ENCODE measurements at places on chromosomes 16 and 17.

DNA sequence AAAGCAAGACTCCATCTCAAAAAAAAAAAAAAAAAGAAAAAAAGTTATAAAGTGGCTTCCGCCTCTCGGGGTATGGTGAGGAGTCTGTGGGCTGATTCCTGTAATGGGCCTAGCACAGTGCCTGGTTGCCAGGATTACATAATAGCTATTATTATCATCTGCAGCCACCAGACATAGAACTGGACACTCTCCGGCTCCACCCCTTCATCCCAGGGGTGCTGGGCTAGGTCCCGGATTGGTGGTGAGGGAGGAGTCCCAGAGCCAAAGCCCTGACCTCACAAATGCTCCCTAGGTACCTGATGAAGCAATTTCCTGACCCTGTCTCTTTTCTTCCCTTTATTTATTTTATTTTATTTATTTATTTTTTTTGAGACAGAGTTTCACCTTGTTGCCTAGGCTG is 11.6 kb upstream of the ADGRG1 start:
- no peak for DNase-seq

GRCh38 chr16:71927383-71927782 is 32.1 kb downstream of the IST1 start:
- DNase-seq: no peak

- no peak for DNase-seq
Observed at GRCh38 chr17:8556074-8556473, 74.5 kb downstream of the MYH10 start.

GRCh38 chr16:14035092-14035491 is 36.0 kb upstream of the MRTFB start:
- DNase-seq: no peak

DNA sequence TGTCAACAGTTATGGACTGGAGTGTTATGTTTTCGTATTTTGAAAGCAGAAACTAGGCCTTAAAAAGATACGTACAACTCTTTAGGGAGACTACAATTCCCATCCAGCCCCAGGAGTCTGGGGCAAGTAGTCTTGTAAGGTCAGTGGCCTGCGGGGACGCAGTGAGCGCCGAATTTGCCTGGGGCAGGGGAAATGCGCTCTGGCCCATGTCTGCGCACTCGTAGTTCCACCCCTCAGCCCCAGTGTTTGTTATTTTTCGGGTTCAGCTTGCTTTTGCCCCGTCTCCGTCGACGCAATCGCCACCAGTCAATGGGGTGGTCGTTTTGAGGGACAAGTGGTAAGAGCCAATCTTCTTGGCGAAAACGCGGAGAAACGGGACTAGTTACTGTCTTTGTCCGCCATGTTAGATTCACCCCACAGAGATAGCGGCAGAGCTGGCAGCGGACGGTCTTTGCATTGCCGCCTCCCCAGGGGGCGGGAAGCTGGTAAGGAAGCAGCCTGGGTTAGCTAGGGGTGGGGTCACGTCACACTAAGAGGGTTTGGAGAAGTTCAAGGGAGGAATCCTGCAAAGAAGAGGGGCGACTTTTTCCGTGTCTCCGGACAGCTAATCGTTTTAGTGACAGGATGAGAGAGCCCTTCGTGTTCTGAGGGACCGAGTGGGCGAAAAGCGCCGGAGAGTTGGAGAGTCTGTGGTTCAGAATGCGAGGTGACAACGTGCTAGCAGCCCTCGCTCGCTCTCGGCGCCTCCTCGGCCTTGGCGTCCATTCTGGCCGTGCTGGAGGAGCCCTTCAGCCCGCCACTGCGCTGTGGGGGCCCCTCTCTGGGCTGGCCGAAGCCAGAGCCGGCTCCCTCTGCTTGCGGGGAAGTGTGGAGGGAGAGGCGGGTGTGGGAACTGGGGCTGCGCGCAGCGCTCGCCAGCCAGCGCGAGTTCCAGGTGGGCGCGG is 1.1 kb upstream of the BRCA1 start:
- no peak for DNase-seq

GRCh38 chr17:80967404-80967872 is 24.2 kb upstream of the CHMP6 start:
- DNase-seq: no peak

- no peak for DNase-seq
Observed at GRCh38 chr17:80320496-80320895, 59.8 kb downstream of the RNF213 start.

DNA sequence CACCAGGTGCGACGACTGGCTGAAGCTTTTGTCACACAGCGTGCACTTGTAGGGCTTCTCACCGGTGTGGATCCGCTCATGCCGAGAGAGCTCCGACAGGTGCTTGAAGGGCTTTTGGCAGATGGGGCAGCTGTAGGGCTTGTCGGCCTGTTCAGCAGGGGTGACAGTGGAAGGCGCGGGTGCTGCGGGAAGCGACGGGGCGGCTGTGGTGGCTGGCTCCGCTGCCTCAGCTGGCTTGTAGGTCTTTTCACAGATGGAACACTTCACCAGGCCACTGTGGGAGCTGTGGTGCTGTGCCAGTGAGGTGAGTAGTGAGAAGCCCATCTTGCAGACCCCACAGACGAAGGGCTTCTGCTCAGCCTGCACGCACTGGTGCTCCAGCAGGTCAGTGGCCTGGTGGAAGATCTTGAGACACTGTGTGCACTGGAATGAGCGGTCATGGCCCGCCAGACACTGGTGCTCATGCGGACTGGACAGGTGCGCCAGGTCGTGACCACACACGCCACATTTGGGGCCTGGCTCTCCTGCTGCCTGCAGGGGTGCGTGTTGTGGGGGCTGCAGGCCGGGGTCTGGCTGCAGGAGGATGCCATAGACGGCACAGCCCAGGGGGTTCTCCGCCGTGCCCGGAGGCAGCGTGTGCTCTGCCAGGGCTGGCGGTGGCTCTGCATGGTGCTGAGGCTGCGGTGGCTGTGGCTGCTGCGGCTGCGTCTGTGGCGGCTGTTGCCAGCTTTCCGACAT is 2.8 kb downstream of the ZNF319 start:
- DNase-seq: no peak

DNA sequence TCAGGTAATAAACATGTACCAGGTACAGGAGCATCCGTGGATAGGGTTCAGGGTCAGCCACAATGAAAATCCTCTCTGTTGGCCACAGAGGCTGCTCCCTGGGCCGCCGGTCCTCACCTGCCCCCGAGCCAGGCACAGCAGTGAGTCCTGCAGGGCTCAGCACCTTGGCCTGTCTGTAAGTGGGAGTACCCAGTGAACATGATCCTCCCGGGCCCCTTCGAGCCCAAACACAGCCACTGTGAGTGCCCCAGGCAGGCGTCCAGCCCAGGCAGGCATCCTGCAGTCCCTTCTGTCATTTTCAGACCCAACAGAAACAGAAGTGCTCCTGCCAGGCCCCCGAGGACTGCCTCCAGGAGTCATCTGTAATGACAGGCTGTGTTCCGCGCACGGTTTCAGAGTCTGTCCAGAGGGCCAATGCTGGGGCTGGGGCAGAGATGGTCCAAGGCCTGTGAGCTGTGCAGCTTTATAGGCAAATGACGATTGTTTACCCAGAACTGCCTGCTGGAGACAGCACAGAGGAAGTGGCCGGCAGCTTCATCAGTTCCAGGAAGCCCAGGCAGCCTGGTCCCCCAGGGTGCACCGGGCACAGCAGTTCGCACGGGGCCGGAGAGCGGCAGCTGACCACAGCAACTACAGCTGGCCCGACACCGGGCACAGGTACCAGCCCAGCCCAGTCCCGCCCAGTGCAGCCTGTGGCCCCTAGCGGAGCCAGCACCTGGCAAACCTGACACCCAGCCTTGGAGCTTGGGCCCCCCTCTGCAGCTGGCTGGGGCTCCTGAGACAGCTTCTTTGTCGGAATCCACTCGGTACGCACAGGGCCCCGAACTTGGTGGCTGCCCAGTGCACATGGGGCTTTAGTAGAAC is 13.2 kb downstream of the SLC7A5 start:
- DNase-seq: no peak

- DNase-seq: no peak
Observed at GRCh38 chr17:72255481-72255880, 134.7 kb downstream of the SOX9 start.

DNA sequence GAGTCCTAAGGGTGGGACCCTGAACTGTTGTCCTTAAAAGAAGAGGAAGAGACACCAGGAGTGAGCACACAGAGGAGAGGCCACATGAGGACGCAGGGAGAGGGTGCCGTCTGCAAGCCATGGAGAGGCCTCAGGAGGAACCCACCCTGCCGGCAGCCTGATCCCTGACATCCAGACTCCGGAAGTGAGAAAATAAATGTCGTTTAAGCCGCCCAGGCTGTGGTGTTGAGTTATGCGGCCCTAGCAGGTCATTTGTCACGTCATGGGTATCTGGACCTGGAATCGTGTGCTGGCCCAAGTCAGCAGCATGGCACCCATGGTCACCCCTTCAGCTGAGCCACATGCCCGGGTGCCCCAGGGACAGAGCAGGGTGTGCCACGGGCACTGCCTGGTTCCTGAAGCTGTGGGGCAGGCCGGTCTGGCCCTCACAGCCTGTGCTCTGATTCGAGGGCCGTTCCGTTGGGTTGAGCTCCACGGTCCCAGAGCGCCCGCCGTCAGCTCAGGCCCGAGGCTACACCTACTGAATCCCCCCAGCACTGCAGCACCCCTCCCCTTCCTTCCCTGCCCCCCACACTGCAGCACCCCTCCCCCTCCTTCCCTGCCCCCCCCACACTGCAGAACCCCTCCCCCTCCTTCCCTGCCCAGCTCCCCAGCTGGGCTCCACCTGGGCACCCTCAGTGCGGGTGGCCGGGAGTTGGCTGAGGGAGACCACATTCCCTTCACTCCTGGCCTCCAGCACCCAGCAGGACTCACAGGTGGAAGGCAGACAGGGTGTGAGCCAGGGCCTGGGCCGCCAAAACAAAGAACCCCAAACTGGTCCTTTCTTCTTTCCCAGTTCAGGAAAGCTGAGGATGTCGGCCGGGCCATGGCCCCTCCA is 2.7 kb upstream of the CCDC57 start:
- DNase-seq: no peak

DNA sequence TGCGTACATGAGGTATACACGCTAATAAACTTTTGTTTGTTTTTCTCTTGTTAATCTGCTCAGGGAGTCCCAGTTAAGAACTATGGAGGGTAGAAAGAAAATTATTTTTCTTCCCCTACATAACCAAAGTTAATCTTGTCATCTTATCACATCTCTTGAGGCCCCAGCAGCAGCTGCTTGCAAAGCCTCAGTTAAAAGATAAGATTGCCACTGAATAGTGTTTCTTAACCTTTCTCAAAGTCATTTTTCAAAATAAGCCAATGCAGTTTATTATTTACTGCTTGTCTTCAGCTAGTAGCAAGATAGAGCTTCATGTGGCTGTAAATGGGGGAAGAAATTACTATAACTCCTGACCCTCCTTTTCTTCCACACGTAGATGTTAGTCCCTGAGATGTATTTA is 21.5 kb upstream of the APOH start:
- no peak for DNase-seq
